ENCODE measurements at places on chromosomes 11 and 22.

DNA sequence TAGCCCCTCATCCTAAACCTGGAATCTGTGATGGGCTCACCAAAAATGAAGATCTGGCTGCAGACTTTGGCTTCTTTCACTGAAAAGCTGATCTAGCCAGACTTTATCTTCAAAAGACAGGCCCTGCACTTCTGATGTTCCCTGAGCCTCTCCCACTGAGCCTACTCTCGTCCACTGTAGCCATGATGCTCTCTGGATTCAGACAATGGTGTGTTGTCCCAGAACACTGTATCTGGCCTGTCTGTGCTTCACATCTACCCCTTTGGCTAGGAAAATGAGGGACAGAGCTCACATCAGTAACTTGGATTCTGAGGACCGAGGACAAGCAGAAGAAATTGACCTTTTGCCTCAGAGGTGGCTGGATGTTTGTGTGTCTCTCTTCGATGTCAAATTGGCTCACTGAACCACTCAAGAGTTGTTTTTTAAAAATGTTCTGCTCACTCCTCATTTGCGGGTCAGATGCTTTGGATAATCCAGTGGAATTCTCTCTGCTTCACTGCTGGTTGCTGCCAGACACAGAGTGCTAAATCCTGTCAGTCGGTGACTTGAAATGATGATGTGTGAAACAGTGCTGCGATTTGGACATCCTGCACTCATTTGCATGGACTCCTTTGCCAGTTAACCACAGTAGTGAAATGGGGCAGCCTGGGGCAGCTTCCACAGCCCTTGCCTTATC is 67.5 kb downstream of the ARFGAP2 start:
- no peak for DNase-seq

DNA sequence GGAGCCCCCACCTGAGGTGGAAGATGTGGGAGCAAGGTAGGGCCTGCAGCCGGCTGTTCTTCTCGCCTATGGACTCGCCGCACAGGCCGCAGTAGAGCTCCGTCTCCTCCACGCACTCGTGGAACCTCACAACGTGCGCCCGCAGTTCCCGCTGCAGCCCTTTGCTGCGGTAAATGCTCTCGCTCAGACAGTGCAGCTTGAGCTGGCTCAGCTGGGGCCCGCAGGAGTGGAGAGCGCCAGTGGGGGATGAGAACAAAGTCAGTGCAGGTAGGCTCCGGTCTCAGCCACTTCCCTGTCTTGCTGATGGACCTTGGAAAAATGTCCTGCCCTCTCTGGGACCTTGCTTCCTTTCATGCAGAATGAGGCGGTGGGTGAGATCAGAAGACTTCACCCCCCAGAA is 10.2 kb downstream of the RAPSN start:
- no peak for DNase-seq

DNA sequence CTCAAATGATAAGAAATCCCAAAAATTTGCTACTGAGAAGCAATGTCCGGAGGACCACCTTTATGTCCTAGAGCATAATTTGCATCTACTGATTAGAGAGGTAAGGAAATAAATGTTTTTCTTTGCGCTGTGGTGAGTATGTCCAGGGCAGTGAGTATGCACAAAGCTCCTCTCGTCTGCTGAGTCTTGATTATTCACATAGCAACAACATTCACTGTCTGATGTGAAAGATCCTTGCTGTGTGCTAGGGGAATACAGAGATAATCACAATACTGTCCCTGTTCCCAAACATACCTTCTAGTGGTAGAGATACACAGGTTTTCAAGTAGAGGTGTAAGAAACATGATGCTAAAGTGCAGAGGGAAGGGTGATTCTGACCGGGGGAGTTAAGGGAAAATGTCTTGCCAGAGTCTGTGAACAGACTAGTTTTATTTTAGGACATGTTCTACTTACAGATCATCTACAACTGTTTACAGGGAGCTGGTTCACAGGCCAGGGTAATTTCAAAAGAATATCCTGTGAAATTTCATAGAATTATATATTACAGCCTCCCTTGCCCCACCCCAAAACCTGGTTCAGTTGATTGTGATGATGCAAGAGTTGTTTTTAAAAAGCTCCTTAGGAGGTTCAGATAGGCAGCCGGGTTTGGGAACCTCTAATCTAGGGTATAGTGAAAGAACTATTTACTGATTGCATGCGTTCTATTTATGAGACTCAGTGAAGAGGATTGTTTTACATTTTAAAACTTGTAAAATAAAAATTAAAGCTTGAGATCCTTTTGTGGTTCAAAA is 12.6 kb downstream of the MED17 start:
- no peak for DNase-seq

GRCh38 chr11:101477926-101478325 is 105.9 kb downstream of the TRPC6 start:
- no peak for DNase-seq

- no peak for DNase-seq
Observed at GRCh38 chr11:30631148-30631547, 45.0 kb upstream of the MPPED2 start.

GRCh38 chr22:44392446-44392921 is 79.7 kb upstream of the SHISAL1 start:
- DNase-seq: peak; percentile 38

DNA sequence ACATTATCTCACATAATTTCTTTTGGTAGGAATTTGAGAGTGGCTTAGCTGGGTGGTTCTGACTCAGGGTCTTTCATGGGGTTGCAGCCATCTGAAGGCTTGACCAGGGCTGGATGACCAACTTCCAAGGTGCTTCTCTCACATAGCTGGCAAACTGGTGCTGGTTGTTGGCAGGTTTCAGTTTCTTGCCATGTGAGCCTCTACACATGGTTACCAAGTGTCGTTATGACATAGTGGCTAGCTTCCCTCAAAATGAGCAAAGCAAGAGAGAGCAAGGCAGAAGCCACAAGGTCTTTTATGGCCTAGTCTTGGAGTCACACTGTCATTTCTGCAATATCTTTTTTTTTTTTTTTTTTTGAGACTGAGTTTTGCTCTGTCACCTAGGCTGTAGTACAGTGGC is 4.2 kb upstream of the TFIP11 start:
- DNase-seq: no peak

DNA sequence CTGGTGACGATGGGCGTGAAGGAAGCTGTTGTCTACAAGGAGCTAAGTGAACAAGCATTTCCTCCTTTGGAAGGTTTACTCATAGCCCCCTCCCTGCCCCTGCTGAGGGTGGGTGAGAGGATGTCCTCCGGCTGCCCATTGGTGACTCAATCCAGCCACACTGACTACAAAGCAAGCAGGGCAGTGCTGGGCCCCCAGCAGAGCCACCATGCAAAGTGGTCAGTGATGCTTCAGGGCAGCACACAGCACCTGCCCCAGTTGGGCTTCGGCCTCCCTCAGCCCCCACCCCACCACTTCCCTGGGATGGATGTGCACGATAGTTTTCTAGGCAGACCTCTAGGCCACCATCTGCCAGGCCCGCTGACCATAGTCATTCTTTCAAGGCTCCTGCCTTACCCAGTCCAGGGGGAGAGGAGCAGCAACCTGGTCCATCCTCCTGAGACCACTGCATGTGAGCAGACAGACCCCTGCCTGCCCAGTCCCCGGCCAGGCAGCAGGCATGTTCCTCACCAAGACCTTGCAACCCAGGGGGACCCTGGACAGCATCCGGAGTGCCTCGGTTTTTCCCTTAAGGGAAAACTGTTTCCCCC is 125.1 kb downstream of the BCR start:
- DNase-seq: no peak

- DNase-seq: no peak
Observed at GRCh38 chr22:19772673-19773469, 12.3 kb downstream of the TBX1 start.

DNA sequence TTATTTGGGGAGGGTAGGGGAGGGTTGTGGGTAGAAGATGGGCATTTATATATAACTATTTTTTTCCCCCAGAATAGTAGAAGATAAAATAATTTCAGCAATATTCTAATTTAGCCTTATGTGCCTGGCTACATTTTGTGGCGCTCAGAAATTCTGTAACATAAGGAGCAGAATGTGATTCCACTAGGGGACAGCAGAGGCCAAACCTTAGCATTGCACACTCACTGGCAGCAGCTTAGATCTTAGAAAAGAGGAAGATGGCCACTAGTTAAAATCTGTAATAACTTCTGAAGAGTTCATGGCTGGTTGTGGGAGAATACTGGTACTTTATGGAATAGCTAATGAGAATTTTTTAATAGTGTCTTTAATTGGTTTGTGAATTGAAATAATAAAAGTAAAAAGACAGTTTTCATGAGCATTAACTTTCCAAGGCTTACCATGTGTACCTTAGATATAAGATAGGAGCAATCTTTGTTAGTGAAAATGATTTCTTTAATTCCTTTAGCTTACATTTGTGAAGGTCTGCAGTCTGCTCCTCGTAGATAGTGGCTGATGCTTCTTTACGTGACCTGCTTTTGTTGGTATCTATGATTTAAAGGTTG is 33.1 kb downstream of the DDX10 start:
- peak; percentile 30 for DNase-seq

GRCh38 chr11:75852406-75853017 is 37.5 kb downstream of the UVRAG start:
- no peak for DNase-seq

DNA sequence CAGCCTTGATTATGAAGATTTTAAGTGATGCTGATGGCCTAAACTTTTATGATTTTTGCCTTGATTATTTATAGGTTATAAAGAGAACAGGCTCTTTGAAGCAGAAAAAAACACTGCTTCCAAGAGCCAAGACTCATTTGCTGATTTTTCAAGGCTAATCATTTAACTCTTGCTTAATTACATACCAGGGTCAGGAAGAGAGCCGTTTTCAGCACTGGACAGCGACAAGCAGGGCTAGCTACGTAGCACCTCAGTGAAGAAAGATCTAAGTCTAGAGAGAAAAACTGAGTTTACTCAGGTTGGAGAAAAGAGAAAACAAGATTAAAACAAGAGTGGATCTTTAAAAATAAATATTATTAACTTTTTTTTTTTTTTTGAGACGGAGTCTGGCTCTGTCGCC is 615.4 kb upstream of the B3GAT1 start:
- no peak for DNase-seq

DNA sequence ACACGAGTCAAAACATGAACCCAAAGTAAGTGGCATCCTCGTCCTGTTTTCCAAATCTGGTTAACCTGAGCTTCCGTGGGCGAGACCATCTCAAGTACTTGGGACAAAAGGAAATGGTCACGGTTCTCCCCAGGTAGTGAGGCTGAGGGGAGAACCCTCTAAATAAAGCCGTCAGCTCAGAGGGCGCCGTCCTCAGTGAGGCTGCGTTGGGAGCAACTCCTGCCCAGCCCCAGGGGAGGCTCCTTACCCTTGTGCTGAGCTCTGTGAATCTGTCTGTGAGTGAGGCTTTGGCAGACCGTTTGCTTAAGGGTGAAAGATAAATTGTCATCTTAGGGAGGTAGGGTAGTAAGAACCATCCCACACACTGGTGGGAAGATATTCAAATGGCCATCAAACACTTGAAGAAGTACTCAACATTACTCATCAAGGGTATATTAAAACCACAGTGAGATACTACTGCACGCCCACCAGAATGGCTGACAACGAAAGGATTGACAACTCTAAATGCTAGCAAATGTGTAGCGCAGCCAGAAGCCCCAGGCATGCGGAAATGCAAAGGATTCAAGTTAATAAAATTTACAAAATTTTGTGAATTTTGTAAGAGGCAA is 321.0 kb downstream of the TBC1D22A start:
- no peak for DNase-seq

DNA sequence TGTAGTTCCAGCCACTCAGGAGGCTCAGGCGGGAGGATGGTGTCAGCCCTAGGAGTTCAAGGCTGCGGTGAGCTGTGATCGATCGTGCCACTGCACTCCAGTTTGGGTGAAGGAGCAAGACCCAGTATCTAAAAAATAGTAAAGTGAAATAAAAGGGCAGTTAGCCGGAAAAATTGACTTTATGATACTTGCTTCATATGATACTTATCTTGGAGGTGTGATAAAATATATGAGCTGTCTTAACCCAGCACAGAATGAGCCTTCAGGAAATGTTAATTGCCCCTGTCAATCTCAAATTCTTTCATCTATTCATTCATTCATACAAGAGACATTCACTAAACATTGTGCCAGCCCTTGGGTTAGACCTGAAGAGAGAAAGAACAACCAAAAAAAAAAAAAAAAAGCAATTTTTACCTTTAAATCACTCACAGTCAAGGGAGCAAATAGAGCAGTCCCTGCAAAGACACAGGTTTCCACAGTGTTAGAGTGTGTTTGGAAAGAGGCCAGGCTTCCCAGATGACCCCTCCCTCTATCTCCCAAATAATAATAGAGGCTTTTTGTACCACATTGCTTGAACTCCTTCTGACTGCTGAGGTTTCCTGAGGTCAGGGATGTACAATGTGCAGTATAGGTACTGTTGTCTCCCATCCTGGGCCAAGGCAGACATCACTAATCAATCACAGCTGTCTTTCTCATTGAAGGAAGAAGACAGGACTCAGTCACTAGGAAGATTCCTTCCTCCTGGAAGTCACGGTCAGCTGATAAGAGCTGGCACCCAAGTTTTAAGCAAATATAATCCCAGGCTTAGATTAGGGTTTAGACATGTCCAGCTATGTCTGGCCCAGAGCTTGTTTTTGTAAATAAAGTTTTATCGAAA is 454.6 kb downstream of the MIAT start:
- peak; percentile 73 for DNase-seq

DNA sequence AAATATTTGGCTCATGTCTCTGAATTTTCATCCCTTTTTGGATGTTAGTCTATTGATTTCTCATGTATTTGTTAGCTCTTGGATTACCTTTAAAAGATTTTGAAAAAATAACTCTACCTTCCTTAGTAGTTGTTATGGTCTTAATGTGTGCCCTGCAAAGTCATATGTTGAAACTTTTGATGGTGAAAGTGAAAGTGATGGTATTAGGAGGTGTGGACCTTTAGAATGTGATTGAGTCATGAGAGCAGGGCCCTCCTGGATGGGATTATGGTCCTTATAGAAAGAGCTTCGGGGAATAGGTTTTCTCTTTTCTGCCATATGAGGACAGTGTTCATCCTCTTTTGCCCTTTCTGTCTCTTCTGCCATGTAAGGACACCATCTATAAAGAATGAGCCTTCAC is 33.6 kb upstream of the MPPED2 start:
- DNase-seq: no peak

DNA sequence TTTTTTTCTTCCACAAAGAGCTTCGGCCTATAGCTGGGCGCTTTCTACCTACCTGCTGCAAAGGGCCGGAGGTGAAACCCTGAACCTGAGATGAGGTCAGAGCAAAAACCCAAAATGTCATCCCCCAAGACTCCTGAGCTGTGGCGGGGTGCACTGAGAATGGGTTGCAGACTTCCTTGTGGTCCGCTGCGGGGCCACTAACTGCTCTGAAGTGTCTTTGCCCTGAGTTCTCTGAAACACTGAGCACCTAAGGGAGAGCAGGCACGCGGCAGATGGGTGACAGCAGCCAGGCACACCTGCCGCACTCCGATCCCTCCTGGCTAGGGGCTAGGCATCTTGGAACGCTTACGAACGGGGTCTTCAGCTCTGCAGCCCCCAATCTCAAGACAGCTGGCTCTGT is 29.3 kb downstream of the RASD2 start:
- DNase-seq: no peak

Measured in Caki2 (cell line).